Stimulated activated CD4-positive, alpha-beta T cell treated with anti-CD3 and anti-CD28 coated beads, Interleukin-15, amount 100 ng/mL, for 1 hour (primary cell): ENCODE measurements at places on chromosomes 2 and 18.

- DNase-seq: no peak
Measured at GRCh38 chr18:36189486-36189885, 2.2 kb downstream of the MOCOS start.

GRCh38 chr2:55838653-55839052, 84.9 kb downstream of the EFEMP1 start:
- no peak for DNase-seq

DNA sequence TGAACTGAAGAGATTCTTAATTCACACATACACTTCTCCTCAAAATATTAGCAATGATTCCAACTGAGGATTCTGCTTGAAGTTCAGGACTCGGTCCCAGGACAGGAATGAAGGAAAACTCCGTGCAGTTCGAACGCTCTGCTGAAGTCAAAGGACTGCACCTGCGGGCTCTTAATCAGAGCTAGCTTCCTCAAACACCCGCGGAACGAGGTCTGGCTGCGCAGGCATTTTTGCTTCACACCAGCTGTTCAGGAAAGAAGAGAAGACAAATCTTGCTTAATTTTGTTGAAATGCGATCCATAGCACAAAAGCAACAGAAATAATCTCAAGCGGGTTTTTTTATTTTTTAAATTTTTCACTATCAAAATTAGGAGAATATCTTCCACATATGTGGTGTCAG, 175.6 kb downstream of the LAMA1 start:
- DNase-seq: no peak

- DNase-seq: no peak
Measured at GRCh38 chr2:24544456-24545115, 53.5 kb downstream of the NCOA1 start.

GRCh38 chr2:197873293-197873701, 68.9 kb downstream of the PLCL1 start:
- DNase-seq: no peak

GRCh38 chr2:151922845-151923666, 94.8 kb upstream of the ARL5A start:
- no peak for DNase-seq

- no peak for DNase-seq
Measured at GRCh38 chr2:12442476-12442847, 274.3 kb upstream of the TRIB2 start.

- DNase-seq: no peak
Measured at GRCh38 chr2:203670939-203671338, 35.5 kb upstream of the CD28 start.

DNA sequence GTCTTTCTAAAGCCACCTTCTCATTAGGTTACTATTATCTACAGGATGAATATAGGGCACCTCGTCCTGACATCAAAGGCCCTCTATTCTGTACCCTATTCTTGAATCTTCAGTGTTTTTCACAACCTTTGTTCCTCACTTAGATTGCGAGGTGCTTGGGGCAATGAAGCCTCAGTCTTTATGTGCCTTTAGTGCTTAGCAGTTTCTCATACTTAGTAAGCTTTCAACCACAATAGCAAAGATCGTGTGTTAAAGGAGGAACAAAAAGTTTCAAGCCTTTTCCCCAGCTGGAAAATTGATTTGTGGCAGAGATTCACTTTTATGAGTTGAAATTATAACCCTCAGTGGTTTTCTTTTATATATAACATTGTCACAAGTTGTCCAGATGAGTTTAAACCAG, 226.9 kb downstream of the MYO3B start:
- no peak for DNase-seq

DNA sequence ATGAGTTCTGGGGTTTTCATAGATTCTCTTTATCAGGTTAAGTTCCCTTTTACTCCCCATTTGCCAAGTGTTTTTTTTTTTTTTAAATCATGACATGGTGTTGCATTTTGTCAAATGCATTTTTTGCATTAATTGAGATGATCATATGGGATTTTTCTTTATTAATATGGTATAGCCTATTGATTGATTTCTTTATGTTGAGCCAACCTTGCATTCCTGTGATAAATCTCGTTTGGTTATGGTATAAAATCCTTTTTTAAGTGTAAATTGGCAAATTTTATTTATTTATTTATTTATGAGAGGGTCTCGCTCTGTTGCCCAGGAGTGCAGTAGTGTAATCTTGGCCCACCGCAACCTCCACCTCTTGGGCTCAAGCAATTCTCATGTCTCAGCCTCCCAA, 81.5 kb upstream of the ACVR1 start:
- DNase-seq: no peak

DNA sequence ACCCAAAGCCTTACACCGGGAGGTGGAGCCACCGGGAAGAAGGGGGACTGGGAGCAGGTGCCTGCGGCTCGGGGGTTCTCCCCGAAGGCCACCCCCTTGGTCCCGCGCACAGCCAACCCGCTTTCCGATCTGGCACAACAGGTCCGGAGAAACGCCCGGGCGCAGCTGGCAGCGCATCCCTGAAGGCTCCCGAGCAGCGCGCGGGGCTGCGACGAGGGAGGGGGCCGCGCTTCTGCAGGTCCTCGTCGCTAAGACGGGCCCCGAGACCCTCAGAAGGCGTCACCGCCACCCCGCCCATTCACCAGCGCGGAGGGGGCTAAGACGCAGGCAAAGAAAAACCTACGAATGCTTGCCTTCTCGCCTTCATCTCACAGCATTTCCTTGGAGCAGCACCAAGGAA, 1.8 kb downstream of the CBLN2 start:
- DNase-seq: no peak

GRCh38 chr2:124970030-124970429, 944.9 kb downstream of the CNTNAP5 start:
- no peak for DNase-seq

- no peak for DNase-seq
Measured at GRCh38 chr2:223800908-223801307, 36.5 kb downstream of the AP1S3 start.

DNA sequence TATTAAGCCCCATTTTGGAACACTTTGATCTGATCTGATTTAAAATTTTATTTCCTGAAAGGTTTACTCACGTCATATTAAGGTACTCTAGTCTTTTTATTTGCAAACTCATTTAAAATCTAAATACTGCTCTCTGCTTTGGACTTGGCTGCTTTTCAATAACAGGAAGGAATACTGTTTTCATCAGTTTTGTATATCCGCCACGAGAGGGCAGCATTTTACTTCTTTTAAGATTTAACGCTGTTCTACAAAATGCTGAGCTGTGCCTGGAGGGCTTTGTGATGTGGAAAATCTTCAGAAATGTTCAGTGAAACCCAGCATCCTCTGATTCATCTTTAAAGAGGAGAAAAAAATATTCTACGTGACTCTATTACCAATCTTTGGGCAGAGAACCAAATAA, 37.5 kb upstream of the SLC38A11 start:
- no peak for DNase-seq

GRCh38 chr18:31512203-31512764, 14.3 kb downstream of the DSG2 start:
- no peak for DNase-seq

DNA sequence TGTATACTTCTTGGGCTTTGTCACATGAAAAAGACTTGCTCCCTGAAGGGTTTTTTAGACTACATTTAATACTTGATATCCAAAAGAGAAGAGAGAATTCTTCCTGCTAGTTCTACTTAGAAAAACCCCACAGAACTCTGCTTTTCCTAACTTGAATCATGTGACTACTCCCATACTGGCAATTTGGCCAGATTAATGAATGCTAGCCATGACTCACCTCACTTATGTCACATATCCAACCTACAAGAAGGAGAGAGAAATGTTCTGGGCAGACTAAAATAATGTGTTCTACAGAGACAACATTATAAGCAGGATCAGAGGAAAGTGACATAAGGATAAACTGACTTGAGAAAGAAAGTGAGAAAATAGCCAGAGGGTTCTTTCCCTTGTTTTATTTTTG, 249.3 kb upstream of the GULP1 start:
- no peak for DNase-seq

DNA sequence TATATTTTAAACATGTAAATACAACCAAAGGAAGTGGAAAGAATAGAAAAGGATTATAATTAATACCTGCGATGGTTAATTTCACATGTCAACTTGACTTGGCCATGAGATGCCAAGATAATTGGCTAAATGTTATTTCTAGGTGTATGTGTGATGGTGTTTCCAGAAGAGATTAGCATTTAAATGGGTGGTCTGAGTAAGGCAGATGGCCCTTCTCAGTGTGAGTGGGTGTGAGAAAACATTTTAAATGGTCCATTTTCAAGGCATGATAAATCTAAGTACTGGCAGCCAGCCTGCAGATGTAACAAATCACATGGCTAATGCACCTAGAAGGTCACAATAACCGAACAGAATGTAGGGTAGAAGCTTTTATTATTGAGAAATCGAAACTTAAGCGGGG, 99.6 kb upstream of the CDH7 start:
- DNase-seq: no peak

- no peak for DNase-seq
Measured at GRCh38 chr2:11131166-11131920, 23.9 kb upstream of the SLC66A3 start.

GRCh38 chr2:113273027-113273551, 5.6 kb downstream of the PAX8 start:
- no peak for DNase-seq

DNA sequence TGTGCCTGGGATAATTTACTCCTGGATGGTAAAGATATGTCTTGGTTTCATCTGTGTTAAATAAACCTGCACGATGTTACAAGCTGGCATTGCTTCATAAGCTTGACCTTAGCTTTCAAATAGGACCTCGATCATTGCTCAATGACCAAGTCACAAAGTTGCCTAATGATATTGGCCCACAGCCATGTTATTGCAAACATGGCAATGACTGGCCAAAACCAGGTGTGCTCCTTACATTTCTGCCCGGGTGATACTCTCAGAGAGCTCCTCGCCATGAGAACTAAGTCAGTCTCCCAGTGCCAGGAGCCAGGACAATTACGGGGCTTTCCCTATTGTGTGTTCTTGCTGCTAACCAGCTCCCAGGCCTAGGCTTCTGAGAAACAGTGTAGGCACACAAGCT, 72.5 kb upstream of the CYP1B1 start:
- DNase-seq: no peak

DNA sequence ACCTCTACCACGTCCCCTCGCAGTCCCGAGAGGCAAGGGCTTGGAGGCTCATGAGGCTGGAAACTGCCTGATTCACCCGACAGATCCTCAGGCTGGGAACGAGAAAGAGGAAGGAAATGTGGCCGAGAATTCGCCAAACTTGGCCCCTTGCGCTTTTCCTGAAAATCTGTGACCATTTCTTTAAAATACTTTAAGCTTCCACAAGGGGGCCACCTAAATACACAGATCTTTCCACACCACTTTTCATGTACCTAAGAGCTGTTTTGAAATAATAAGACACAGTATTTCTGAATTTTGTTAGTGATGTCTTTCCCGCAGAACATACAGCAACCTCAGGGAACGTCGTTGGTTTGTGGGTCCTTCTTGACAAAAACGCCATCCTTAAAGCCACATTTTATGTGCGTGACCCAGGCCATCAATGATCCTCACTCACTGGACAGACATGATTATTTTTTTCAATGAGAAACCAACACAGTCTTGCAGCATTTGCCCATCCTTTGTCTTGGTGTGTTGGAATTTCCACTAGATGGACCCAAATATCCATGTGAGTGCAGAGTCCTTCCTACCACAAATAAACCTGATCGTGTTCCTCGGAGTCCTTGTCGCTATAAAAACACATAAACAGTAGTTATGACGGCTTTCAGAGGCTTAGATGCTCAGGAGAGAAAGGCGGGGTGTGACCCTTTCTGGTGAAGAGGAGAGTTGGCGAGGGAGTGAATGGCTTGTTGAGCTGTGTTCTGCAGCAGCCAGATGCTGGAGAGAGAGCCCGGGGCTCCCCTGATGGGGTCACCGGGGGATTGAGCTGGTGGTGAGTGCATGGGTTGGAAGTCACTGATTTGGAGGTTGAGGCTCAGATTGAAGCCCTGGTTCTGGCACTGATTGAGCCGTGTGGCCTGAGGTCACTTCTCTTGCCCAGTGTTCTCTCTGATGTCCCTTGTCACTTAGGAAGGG, 25.0 kb downstream of the DCDC2C start:
- no peak for DNase-seq

- no peak for DNase-seq
Measured at GRCh38 chr2:214904634-214905033, 95.2 kb upstream of the BARD1 start.

DNA sequence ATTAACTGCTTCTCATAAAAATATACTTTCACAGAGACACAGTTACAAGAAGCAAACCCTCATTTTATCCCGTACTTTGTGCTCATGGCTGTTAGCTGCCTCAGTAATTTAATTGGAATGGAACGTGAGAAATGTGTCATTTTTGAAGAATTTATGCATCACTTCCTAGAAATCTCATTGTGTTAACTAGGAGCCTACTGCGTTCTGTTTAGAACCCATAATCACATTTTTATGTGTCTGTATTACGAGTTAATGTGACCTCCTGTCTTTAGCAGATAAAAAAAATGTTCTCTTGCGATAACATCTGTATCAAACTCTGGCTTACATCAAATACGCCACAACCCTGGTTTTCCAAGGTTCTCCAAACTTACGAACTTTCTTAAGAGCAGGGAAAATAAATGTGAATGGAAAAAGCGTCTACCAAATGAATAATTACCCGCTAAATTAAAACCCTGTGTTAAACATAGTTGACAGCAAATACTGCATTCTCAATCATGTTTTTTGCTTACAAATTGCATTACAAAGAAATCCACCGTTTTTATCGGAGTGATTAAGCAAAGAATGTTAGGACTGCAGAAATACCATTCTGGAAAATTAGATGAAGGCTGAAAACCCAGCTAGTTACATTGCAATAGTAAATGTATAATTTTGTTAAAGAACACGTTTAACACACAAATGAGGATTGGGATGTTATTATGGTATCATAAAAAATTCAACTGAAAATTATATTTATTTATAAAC, 12.1 kb upstream of the GBX2 start:
- no peak for DNase-seq

- DNase-seq: no peak
Measured at GRCh38 chr2:48144777-48145176, 238.5 kb upstream of the FBXO11 start.

- no peak for DNase-seq
Measured at GRCh38 chr2:216016581-216016980, 3.2 kb upstream of the MREG start.

DNA sequence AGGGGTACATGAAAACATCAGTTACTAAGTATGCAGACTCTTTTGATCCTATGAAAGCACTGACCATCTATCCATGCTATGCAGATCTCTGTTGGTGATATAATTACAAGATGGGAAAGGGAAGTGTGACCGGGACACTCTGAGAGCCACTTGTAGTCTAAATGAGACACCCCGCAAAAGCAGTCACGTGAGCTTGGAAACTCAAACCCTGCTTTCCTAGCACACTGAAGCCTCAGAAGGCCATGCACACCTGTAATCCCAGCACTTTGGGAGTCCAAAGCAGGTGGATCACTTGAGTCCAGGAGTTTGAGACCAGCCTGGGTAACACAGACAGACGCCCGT, 137.5 kb downstream of the INO80D start:
- DNase-seq: no peak
